ENCODE measurements at places on chromosomes 13 and 19.

DNA sequence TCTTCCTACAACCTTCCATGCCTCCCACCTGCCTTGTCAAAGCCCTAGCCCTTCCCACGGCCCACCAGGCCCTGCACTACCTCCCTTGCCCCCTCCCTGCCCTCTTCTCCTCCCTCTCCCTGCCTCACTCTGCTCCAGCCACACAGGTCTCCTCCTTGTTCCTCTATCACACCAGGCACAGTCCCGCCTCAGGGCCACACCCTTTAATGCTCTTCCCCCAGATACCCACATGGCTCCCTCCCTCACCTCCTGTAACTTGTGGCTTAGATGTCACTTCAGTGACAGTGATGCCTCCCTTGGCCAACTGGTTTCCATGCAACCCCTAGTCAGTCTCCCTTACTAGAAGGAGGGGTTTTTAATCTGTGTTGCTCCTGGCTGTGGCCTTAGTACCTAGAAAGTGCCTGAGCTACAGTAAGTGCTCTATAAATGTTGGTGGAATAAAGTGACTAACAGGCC, 1.3 kb downstream of the SIRT6 start:
- peaks cover 29% of the 10 kb centered on the region for H3K4me1 ChIP-seq
- H3K4me3 ChIP-seq = no peak overlapping the region
- peaks cover 19% of the 10 kb centered on the region for H3K36me3 ChIP-seq

GRCh38 chr19:29804493-29804892, 7.3 kb upstream of the CCNE1 start:
- no peaks in the 10 kb centered on the region for H3K36me3 ChIP-seq
- no peak overlapping the region for H3K4me3 ChIP-seq
- DNase-seq = no peak
- H3K4me1 ChIP-seq = peaks cover 42% of the 10 kb centered on the region
- peak overlapping the region; percentile 96 for H3K27ac ChIP-seq
- H3K27me3 ChIP-seq = no peaks in the 10 kb centered on the region

DNA sequence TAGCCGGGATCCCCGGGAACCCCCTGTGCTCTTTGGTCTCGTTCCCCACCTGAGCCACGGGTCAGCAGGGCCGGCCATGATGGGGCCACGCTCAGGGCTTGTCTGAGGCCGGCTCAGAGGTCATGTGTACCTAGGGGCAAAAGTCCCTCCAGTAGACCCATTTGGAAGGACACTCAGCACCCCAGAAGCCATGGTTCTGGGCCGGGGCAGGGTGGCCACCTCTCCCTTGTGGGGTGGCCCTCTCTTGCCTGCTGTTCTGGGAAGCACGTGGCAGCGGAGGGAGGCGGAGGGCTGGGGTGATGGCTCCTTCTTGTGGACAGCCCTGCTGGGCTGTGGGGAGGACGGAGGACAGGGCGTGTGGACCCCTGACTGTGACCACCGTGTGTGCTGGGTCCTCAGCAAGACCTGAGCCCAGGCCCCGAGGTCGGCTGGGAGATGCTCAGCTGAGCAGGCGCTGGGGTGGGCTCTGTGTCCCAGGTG, 6.4 kb upstream of the PEAK3 start:
- H3K36me3 ChIP-seq = no peaks in the 10 kb centered on the region
- H3K4me1 ChIP-seq = peaks cover 12% of the 10 kb centered on the region
- no peak overlapping the region for H3K27ac ChIP-seq
- DNase-seq = no peak

DNA sequence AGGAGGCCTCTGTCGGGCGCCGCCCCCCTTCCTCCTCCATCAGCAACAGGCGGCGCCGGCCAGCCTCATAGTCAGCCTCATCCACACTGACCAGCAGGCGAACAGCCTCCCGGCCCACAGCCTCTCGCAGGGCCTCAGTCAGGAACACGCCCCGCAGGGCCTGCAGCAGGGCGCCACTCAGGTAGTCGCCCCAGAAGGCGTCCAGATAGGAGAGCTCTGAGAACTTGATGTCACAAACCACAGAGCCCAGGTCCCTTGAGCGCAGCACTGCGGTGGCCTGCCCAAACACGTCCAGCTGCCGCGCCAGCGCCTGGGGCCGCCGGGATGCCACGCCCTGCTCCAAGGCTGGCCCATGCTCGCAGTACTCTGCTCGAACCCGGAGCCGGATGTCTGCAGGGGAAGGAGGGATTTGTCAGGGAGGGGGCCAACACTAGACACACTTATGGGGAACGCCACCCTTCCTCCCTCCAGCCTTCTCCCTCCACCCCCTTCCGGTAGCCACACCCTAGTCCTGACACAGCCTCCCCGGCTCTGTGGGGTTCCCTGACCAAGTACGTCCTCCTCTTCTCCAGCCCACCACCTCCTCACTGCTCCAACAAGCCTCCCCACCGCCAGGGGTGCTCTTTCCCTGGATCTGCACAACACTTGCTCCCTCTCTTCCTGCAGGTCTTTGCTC, 17.9 kb downstream of the DEDD2 start:
- H3K4me3 ChIP-seq = no peak overlapping the region
- no peak for DNase-seq
- no peaks in the 10 kb centered on the region for H3K27me3 ChIP-seq

DNA sequence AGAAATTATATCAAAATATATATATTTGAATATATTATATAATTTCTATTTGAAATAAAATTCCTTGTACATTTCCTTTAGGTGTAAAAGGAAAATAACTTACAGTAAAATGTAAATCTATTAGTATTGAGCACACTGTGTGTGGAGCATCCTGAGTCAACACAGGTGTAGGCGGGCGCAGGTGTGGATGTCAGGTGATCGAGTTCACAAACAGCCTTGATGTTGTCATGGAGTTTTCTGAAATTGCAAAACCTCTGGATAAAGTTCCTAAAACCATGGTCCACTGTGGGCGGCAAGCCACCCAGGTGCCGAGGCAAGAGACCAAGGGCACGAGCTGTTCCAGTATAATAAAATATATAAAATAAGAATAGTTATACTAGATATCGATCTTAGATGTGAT, 27.7 kb upstream of the MCF2L start:
- H3K27me3 ChIP-seq = no peaks in the 10 kb centered on the region
- H3K27ac ChIP-seq = no peak overlapping the region
- H3K36me3 ChIP-seq = no peaks in the 10 kb centered on the region
- no peak overlapping the region for H3K4me3 ChIP-seq

DNA sequence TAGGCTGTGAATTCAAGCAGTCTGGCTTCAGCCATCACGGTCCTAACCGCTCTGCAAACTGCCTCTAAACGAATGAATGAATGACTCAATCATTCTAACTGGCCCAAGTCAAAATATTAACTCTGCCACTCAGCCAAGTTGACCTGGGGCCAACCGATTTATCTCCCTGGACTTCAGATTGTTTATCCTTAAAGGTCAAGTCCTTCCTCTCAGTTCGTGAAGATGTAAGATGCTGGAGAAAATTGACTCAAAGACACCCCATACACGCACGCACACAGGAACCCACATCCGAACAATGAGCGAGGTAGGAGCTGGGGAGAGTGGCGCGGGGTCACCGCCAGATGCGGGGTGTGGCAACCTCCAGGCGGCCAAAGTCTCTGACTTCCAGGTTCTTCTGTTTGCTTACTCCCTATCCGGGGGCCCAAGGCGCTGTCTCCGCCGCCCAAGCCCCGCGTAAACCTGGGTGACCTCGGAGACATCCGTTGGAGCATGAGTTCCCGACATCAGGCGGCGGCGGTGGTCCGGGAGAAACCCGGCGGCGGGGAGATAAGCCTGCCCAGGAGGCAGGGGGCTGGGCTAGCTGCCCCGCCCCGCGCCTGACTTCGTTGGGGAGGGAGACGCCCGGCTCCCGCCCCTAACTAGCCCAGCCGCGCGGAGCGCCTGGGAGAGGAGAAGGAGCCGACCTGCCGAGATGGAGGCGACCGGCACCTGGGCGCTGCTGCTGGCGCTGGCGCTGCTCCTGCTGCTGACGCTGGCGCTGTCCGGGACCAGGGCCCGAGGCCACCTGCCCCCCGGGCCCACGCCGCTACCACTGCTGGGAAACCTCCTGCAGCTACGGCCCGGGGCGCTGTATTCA, at the start of gene CYP2S1:
Gene CYP2S1 (plus strand): TSS at position 646 of the 856 bp plus-strand sequence. CDS start 46 bp downstream, at position 692.
- peaks cover 2% of the 10 kb centered on the region for H3K4me1 ChIP-seq
- H3K27ac ChIP-seq = no peak within 1 kb of the TSS
- H3K4me3 ChIP-seq = no peak within 1 kb of the TSS

DNA sequence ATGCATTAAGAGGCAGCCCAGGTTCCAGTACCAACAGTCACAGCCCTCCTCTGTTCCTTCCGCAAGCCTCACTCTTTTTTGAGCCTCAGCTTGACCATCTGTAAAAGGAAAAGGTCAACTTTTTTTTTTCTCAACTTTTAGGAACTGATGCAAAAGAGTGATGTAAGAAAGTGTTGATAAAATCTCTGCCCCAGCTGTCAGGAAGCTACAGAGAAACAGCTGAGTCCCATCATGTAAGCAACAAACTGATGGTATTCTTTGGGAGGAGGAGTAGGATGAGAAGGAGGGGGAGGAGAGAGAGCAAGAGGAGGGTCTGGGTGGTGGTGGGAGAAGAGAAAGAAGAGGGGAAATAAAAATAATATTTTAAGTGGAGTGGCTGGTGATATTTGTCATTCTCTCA, 233.9 kb upstream of the TSHZ3 start:
- no peak overlapping the region for H3K27ac ChIP-seq
- no peaks in the 10 kb centered on the region for H3K4me1 ChIP-seq
- H3K36me3 ChIP-seq = no peaks in the 10 kb centered on the region
- no peak overlapping the region for H3K4me3 ChIP-seq
- DNase-seq = no peak

DNA sequence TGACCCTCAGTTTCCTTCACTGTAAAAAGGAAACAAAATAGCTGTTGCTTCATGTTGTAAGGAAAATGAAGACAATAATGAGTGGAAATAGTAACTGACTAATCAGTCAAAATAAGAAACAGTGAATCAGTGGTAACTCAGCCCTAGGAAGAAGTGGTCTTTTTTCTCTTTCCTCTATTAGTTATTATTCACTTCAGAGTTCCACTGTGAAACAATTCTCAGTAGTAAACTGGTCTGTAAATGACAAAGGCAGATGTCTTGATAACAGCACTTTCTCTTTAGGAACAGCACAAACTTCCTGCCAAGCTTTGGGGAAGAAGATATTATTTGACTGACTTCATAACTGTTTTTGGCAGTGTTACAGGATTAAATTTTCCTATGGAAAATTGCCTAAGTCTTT, 600.5 kb upstream of the KLHL1 start:
- no peaks in the 10 kb centered on the region for H3K36me3 ChIP-seq
- no peaks in the 10 kb centered on the region for H3K27me3 ChIP-seq
- peak overlapping the region; percentile 32 for H3K27ac ChIP-seq
- no peaks in the 10 kb centered on the region for H3K4me1 ChIP-seq
- peak; percentile 79 for DNase-seq
- no peak overlapping the region for H3K4me3 ChIP-seq

- H3K27ac ChIP-seq = no peak overlapping the region
- peaks cover 33% of the 10 kb centered on the region for H3K4me1 ChIP-seq
- no peak for DNase-seq
- H3K36me3 ChIP-seq = peaks cover 15% of the 10 kb centered on the region
Measured at GRCh38 chr19:16361926-16362325, 37.3 kb downstream of the KLF2 start.

Measured in muscle of leg (tissue), 16 donors.